ENCODE measurements at places on chromosomes 6 and 20.

- DNase-seq: no peak
These were observed 81.9 kb downstream of the PLCB1 start for GRCh38 chr20:8213831-8214587.

GRCh38 chr20:44566018-44566417, 16.4 kb upstream of the PKIG start:
- DNase-seq: no peak

DNA sequence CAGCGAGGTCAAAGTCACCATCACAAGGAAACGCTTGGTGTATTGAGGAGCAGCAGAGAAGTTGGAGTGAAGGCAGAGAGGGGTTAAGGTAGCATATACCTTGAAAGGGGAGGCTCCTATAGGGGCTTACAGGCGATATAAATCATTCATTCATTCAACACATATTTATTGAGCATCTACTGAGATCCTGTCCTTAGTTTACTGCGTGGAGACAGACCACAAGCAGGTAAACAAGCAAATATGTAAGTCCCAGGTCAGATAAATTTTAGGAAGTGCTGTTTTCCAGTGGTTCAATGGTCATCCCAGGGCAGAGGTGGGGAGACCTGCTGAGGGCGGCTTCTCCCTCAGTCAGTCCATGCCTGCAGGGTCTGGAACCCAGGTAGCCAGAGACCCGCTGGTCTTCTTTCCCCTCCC, 761 bp upstream of the DNMT3B start:
- no peak for DNase-seq

DNA sequence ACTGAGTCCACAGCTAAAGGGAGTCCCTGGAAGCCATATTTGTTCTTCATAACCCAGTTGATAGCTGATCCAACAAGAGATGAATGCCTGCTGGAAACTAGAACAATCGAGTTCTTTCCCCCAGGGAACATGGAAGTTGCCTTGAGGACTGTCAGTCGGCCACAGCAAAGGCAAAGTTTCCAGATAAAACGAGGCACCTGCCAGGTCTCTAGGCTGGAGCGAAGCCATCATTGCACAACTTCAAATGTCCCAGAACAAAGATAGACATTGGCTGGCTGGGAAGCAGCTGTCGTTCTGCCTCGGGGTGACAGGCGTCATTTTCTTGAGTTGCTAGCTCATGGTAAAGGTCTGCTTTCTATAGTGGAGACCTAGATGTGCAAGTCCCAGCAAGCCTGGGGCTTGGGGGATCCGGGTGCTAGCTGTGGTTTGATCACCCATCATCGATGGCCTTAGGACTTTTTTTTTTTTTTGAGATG, 184.4 kb upstream of the ZNF217 start:
- DNase-seq: no peak

- no peak for DNase-seq
These were observed 180.4 kb downstream of the SASH1 start for GRCh38 chr6:148523048-148523447.

DNA sequence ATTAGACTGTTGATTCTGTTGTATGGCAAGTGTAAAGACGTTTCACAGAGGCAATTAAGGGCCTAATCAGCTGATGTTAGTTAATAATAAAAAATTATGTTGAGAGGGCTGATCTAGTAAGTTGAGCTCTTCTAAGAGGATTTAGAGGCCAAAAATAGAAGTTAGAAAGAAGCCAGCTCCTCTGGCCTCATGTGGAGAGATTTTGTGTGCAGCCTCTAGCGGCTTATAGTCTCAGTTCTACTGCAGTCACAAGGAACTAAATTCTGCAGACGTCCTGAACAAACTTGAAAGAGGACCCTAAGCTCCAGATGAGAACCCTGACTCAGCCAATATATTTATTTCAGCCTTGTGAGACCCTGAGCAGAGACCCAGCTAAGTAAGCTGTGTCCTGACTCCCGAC, 498.6 kb downstream of the BTBD3 start:
- DNase-seq: no peak

- DNase-seq: no peak
These were observed 713.2 kb upstream of the NRSN1 start for GRCh38 chr6:23412770-23413169.

- no peak for DNase-seq
These were observed 51.7 kb upstream of the FOXP4 start for GRCh38 chr6:41494212-41495110.

- no peak for DNase-seq
These were observed 16.5 kb upstream of the NXT1 start for GRCh38 chr20:23334111-23334510.

DNA sequence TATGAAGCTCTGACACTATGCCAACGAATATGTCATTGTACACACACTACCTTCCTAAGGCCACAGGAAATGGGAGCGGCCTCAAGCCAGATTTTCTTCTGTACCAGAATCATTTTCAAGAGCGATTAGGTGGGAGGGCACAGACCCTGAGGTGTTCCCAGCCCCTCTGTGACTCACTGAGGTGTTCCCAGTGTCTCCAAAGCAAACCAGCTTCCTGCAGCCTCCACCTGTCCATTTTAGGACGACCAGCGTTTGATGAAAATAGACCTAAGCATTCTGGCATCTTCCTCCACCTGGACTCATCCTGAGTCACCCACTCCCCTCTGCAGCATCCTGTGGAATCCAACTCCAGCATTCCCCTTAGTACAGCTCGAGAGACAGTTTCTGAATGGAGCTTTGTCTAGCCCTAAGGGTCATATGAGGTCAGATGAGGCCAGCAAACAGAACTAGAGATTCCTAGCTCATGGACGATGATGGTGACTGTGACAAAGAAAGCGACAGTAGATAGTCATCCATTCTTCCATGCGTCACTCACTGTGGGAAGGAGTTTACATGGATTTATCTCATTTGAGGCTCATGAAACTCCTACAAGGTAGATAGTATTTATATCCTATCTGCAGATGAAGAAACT, 203.4 kb downstream of the PTPRT start:
- DNase-seq: no peak

DNA sequence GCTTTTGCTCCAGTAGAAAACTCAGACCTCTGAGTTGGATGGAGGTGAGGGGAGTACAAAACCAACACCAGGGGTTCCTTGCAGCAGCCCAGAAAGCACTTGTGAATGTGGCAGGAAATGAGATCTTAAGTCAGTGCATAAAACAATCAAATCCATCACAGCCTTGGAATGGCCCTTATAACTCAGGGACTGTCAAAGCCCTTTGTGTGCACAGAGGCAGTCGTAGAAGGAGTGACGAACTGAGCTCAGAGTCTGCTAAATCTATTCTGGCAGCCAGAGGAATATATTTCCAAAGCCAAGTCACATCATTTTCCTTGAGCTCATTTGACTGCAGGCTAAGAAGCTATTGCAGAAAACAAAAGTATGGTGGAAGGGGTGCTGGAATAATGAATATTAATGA, 676.6 kb downstream of the DHX35 start:
- DNase-seq: no peak

DNA sequence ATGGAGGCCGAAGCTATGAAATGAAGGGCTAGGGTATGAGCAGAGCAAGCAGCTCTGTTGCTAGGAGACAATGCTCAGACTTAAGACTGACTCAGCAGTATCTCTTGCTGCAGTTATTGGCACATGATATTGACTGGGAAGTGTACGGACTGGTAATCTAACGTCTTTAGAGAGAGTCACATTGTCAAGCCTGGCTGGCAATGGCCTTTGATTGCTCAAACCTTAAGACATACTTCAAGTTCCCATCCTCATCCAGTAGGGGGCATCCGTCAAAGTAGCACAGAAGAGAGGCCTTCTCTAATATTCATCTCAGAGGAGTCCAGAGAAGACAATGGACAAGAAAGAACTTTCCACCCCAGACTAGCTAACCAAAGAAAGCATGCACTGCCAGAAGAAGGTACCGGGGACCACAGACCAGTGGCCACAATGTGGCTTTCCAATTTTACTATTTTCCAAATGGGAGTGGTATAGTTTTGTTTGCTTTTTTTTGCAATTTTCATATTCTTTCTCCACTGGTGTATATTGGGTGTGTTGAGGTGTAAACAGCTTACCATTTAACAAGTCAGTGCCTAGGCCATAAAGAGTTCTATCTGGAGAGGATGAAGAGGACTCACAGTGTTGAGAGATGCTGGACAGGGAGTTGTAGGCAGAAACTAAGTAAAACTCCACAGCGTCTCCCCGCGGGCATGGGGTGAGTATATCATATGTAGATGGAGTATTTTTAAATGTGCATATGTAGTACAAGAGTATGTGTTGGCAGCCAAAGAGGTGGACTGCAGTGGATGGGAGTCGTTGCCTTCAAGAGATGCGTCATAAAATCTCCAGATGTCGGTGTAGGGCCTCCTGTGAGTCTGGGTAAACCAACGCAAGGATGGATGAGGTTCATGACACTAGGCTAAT, 36.7 kb downstream of the LRFN2 start:
- no peak for DNase-seq

GRCh38 chr20:45342855-45343531, 5.2 kb downstream of the SDC4 start:
- no peak for DNase-seq

DNA sequence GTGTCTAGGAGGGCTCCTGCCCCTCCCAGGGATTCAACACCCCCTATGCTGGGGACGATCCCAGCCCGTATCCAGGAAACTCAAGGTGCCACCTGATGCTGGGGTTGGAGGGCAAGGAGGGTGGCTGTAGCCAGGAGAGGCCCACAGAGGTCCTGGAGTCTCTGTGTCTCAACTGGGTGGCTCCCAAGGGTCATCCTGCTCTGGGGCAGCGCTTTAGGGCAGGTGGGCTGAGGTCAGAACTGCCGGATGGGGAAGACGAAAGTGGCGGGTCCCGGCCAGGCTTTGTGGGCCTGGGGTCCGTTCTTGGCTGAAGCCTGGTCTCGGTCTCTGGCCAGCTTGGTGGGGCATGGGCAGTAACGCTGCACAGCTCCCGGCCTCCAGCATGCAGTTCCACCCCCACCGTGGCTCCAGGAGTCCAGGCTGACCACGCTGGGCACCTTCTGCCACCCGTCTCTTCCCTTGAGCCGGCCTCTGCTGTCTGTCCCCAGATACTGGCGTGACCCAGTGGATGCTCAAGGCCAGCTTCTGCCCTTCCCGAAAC, 2.8 kb upstream of the COL20A1 start:
- DNase-seq: no peak

DNA sequence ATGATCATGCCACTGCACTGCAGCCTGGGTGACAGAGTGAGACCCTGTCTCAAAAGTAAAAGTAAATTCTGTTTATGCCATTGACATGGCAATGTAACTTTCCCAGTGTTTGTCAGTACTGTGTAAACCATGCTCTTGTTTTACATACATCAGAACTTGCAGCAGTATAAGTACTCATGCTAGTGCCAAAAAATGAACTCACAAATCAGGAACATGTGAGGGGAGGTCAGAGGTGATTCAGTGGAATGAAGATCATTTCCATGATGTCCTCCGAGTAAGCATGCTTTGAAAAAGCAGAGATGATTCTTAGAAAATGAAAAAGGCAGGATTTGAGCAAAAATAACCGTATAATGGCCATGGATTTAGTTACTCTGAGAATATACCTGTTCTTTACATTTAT, 81.9 kb downstream of the ANKS1A start:
- DNase-seq: no peak

- DNase-seq: no peak
These were observed 1.3 kb upstream of the CDKN1A start for GRCh38 chr6:36677059-36677749.

- DNase-seq: no peak
These were observed 17.7 kb upstream of the CCDC167 start for GRCh38 chr6:37517411-37517812.

GRCh38 chr20:48012401-48012974, 227.2 kb upstream of the SULF2 start:
- no peak for DNase-seq

DNA sequence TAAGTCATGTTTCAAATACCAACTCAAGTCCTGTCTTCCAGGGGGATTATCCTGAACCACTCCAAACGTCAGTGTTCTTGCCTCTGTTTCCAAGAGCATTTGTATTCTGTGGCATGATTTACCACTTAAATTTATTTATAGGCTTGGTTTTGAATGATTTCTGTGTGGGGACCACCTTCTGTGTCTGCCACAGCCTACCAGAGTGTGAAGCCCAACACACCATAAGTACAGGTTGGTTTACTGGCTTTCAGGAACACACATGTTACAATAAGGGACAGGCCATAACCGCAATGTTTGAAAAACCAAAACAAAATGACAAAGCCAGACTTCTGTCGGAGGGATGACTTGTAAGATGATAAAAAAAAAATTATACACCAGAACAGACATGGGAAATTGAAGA, 56.5 kb upstream of the MAP3K7 start:
- no peak for DNase-seq

GRCh38 chr20:20184706-20185105, 132.4 kb downstream of the CFAP61 start:
- DNase-seq: no peak

GRCh38 chr20:2879146-2879545, 5.9 kb downstream of the PTPRA start:
- DNase-seq: no peak

GRCh38 chr20:63864545-63864977, 509 bp upstream of the TPD52L2 start:
- no peak for DNase-seq

DNA sequence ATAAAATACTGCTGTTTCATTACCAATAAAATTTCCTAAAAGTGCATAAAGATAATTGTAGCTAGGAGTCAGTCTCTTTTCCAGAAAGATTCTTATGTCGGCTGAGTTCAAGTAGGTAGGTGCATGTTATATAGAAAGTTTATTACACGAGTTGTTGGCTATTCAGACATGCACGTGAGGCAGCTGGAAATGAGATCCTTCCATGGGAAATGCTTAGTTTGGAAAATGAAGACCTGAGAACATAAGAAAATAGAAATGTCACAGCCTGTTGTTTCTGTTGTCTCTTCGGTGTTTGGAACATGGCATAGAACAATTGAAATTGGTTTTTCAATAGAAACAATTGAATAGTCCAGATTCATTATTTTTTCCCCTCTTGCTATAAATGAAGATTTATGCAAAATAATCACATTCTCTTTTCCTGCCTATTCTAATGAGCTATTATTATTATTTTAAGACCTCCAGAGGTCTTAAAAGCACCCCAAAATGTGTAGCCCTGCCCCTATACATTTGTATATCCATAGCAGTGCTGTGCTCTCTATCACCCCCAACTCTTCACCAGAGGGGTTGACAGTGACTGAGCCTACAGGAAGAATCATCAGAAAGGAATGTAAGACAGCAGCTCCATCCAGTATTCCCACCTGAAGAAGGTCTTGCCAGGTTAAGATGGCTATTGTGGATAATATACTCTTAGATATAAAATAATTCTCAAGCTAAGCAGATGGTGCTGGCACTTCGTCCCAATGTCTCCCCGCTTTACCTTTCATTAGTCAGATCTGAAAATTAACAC, 82.2 kb downstream of the ZDHHC14 start:
- DNase-seq: no peak

- DNase-seq: no peak
These were observed 204.1 kb downstream of the OGFRL1 start for GRCh38 chr6:71492668-71493067.

DNA sequence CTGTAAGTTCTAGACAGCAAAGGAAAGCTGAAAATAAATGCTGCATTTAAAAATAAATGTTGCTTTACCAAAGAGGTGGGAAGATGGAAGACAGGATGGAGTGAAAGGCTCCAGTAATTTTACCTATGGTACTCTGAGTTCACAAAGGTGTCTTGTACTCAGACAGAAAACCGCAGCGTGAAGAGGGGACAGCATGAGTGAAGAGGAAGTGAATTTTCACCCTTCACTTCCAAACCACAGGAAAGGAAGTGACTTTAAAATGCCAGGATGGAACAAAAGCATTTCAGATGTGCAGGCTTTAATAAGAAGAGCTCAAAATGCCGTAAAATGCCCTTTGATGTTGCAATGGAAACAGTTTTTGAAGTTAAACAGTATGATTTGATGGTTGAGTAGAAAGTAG, 91.2 kb upstream of the TINAG start:
- DNase-seq: no peak

GRCh38 chr6:133235221-133235620, 5.9 kb upstream of the EYA4 start:
- no peak for DNase-seq
